Esophagus muscularis mucosa (tissue), 4 donors: ENCODE measurements at places on chromosomes 4 and X. TPM values are rescaled to one million over a fixed set of nuclear protein-coding genes. Genes with fewer than 3 reads are reported as not detected.

- DNase-seq: no peak
These were observed 54.8 kb downstream of the TBL1X start for GRCh38 chrX:9519546-9520216.

DNA sequence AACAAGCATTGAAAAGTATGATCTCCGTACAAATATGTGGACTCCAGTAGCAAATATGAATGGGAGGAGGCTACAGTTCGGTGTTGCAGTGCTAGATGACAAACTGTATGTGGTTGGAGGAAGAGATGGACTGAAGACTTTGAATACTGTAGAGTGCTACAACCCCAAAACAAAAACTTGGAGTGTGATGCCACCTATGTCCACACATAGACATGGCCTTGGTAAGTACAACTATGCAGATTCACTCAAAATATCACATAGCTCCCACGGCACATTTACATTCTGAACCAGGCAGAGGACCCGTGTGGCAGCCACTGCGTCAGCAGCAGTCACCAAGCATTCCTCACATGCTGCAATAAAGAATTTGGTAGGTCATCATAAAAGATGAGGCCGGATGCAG lies 41.3 kb downstream of the KLHL5 start:
- no peak for DNase-seq

DNA sequence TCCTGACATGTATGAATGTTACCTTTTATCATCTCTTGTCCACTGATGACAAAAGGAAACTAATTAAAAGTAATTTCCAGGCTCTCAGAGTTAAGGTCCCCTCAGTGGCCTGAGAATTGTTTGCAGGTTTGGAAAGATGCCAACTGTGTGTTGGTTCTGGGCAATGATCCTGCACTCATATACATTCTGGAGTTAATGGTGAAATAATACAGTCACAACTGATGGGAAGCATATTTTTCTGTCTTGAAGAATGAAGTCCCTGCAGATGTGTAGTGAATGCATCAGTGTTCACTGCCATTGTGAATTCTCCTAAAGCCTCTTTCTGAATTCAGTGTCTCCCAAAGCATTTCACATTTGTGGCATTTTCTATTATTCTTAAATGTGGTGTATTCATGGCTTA lies 238.1 kb upstream of the PPP1R2C start:
- DNase-seq: no peak

- DNase-seq: no peak
These were observed 279.8 kb upstream of the MAGEB18 start for GRCh38 chrX:25858273-25858880.

- no peak for DNase-seq
These were observed 78.9 kb upstream of the FMR1 start for GRCh38 chrX:147832707-147833348.

GRCh38 chrX:9595174-9595573 lies 130.3 kb downstream of the TBL1X start:
- DNase-seq: no peak

DNA sequence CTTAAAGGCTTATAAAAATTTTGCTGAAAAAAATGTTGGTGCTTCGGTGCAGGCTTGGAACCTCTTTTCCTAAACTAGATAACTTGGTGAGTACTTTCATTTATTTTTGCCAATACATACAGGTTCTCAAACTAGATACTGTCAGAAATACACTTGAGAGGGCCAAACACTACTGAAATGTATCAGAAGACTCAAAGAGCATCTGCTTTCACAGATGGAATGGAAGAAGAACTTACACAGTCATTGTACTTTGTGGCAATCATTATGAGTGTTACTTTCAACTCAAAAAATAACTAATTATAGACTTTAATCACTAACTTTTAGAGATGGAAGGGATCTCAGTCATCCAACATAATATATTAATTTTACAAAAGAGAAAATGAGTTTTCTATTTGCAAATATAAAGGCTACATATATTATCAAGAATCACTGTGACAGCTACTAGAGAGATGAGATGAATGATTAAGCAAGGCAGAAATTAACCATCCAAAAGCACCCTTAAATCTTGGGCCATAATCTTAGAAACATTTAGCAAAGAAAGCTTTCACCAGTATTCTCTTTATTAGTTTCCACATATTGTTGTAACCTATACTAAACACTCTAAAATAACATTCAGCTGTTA lies 1.0 kb downstream of the ENAM start:
- DNase-seq: no peak

- no peak for DNase-seq
These were observed 33.3 kb upstream of the GPC4 start for GRCh38 chrX:133448512-133449076.

GRCh38 chrX:38986586-38986985 lies 185.3 kb downstream of the MID1IP1 start:
- no peak for DNase-seq

- DNase-seq: no peak
These were observed 20.1 kb downstream of the ACSL1 start for GRCh38 chr4:184805462-184806228.

DNA sequence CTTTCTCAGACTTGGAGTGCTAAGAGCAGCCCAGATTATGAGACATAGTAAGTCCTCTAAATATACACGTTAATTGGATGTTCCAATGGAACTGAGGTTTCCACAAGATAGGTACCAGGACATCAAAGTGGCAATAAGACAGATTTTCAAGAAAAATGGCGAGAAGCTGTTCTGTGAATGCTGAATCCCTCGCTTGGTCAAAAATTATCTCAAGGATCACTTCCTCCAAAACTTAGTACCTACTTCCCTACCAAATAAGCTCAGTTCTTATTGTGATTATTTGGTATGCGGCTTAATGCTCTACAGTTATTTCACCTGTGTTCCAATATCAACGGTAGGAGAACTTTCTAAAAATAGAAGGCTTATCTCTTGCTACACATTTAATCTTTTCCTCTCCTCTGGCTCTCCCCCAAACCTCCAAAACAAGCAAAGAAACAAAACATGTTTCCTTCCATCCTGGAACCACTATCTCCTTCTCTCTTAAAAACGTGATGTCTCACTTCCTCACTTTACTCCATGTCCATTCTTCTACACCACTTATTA lies 14.7 kb downstream of the PDGFC start:
- no peak for DNase-seq

GRCh38 chr4:53994382-53995102 lies 69.9 kb downstream of the CHIC2 start:
- DNase-seq: no peak

DNA sequence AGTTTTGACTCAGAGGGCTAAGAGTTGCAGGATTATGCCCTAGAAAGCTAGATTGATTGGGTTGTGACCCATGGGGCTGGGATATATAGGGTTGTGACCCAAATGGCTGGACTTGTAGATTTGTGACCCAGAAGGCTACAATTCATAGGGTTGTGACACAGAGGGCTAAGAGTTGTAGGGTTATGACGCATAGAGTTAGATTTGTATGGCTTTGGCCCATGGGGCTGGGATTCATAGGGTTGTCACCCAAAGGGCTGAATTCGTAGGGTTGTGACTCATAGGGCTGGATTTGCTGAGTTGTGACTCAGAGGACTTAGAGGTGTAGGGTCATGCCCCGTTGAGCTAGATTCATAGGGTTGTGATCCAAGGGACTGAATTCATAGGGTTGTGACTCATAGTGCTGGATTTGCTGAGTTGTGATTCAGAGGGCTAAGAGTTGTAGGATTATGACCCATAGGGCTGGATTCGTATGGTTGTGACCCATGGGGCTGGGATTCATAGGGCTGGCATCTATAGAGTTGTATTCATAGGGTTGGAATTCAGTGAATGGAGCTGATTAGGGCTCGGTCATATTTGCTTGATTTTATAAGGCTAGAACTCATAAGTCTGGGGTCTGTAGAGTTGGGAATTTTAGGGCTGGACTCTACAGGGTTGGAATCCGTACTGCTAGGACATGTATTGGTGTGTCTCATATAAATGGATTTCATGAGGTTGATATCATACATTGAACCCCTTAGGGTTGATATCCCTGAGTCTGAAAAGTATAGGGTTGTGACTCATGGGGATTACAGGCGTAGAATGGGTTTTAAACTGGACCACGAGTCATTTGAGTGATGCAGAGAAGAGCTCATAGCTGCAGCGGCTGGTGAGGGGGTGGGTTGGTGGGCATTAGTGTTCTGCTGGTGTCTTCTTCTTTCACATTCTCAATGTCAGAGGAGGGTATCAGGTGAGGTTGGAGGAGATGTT lies 125.7 kb downstream of the CRLF2 start:
- no peak for DNase-seq

- no peak for DNase-seq
These were observed 464.1 kb upstream of the TRAM1L1 start for GRCh38 chr4:117549524-117549923.

- no peak for DNase-seq
These were observed 1.5 kb upstream of the NR3C2 start for GRCh38 chr4:148443512-148444295.

DNA sequence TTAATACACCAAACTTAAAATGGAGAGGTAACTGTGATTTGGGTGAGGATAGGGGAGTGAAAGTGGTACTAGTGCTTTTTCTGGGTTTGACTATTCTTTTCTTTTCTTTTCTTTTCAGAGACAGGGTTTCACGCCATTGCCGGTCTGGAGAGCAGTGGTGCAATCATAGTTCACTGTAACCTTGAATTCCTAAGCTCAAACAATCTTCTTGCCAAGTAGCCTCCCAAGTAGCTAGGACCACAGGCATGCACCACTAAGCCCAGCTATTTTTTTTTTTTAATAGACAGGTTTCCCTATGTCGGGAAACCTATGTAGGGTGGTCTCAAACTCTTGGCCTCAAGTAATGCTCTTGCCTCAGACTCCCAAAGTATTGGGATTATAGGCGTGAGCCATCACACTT lies 3.0 kb upstream of the ARMCX4 start:
- DNase-seq: no peak

DNA sequence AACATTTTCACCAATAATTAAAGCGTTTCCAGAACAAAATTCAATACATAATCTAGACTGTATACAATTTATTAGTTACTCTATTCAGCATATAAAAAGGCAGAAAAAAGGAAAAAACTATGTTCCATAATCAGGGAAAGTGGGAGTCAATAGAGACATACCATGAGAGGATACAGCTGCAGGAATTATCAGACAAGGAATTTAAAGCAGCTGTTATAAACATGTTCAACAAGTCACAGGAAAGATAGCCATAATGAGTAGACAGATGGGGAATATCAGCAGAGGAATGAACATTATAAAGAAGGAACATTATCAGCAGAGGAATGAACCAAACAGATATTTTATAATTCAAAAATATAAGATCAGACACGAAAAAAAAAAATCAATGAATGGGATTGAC lies 500.6 kb upstream of the RPS6KA3 start:
- no peak for DNase-seq

GRCh38 chrX:435536-436122 lies 48.9 kb upstream of the PPP2R3B start:
- no peak for DNase-seq

DNA sequence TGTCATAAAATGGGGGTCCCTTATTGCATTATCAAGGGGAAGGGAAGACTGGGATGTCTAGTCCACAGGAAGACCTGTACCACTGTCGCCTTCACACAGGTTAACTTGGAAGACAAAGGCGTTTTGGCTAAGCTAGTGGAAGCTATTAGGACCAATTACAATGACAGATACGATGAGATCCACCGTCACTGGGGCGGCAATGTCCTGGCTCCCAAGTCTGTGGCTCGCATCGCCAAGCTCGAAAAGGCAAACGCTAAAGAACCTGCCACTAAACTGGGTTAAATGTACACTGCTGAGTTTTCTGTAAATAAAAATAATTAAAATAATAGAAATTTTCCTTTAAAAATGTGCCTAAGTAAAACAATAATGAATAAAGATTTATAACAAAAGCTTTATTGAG lies 30.6 kb downstream of the AASDH start:
- no peak for DNase-seq

DNA sequence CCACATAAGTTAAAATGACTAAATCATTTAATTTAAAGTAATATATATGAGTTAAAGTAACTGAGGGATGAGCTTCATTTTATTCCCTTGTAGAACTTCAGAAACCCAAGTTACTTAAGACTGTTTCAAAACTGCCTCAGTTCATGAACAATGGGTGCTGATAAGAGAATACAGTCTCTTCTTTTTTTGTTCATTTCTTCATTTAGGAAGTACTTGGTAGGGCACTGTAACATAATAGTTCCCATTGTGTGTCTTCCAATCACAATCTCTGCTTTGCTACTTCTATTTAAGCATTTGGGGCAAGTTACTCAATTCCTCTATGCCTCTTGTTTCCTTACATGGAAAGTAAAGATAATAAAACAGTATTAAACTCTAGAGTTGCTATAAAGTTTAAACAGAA lies 50.4 kb downstream of the HHIP start:
- DNase-seq: no peak

GRCh38 chr4:94766856-94767255 lies 9.1 kb downstream of the BMPR1B start:
- no peak for DNase-seq

GRCh38 chr4:47624031-47624441 lies 139.0 kb downstream of the ATP10D start:
- no peak for DNase-seq

GRCh38 chr4:81507530-81507929 lies 35.8 kb upstream of the RASGEF1B start:
- no peak for DNase-seq

- no peak for DNase-seq
These were observed 166.1 kb downstream of the TENM3 start for GRCh38 chr4:182409271-182409670.

GRCh38 chr4:170420255-170420693 lies 330.5 kb upstream of the AADAT start:
- DNase-seq: no peak

- no peak for DNase-seq
These were observed 51.6 kb upstream of the PDLIM5 start for GRCh38 chr4:94400191-94400590.

- DNase-seq: no peak
These were observed 477.0 kb downstream of the INPP4B start for GRCh38 chr4:142369141-142369540.

- no peak for DNase-seq
These were observed 17.6 kb upstream of the GK2 start for GRCh38 chr4:79425586-79425985.

Gene ADAM29
- not detected for total RNA-seq

Gene USP17L12
- total RNA-seq: not detected

Gene SPANXC
- total RNA-seq: not detected

Gene CCNA2
- 0.26 TPM for total RNA-seq

Gene NAA11
- total RNA-seq: not detected

Gene CDX4
- total RNA-seq: not detected

Gene FGD1
- 4.6 TPM for total RNA-seq

Gene MEPE
- total RNA-seq: not detected

Gene SPANXN3
- total RNA-seq: not detected

Gene CLDN22
- total RNA-seq: not detected

Gene PF4V1
- total RNA-seq: not detected

Gene CFAP299
- not detected for total RNA-seq

Gene L1CAM
- 26.5 TPM for total RNA-seq

Gene IQCM
- not detected for total RNA-seq

Gene CLDN2
- total RNA-seq: 0.17 TPM

Gene RAI2
- 24.4 TPM for total RNA-seq

Gene NKRF
- total RNA-seq: 5.6 TPM

Gene SOD3
- total RNA-seq: 1,012 TPM

Gene USP17L30
- total RNA-seq: not detected

Gene EGF
- 2.7 TPM for total RNA-seq
